ENCODE measurements at places on chromosomes 12 and 14. TPM values are rescaled to one million over a fixed set of nuclear protein-coding genes. Genes with fewer than 3 reads are reported as not detected.

DNA sequence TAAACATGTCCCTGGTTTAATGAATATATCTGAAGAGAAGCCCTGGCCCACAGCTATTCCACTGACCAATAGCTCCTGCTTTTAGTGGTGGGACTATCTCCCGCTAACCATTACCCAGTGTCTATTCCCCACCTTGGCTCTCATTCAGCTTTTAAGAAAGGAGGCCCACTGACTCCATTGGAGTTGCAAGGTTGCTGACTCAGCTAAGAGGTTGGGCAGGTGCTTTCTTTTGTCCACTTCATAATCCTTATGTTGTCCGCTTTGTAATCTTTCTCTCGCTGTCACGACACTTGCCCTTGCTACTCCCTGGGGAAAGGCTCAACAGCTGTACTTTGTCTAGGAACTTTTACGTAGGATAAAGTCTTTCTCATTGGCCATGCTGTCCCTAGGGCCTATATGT lies 453.4 kb upstream of the CCDC196 start:
- no peak for DNase-seq

Gene PLEKHG7
- not detected for total RNA-seq

Gene TBX5
- total RNA-seq, result not detected

DNA sequence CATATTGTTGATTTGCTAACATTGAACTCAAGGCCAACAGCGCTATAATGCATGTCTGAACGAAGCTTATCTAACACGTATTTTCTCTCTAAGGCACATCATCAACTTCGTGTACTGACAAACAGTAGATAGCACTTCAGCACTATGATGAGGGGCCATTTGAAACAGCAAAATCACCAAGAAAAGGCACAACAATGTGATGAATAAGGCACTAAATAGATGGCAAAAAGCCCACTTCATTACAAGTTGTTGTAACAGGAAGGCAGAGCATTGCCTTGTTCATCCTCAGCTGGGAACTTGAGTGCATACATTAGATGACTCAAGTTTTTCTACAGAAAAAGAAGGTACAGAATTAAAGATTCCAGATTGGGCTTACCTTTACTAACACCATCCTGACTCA lies 75.2 kb downstream of the LIN7A start:
- no peak for DNase-seq

Gene INSM2
- not detected for total RNA-seq

GRCh38 chr14:53621921-53622320 lies 334.7 kb downstream of the BMP4 start:
- DNase-seq, result no peak

Gene FSCB
- not detected for total RNA-seq

DNA sequence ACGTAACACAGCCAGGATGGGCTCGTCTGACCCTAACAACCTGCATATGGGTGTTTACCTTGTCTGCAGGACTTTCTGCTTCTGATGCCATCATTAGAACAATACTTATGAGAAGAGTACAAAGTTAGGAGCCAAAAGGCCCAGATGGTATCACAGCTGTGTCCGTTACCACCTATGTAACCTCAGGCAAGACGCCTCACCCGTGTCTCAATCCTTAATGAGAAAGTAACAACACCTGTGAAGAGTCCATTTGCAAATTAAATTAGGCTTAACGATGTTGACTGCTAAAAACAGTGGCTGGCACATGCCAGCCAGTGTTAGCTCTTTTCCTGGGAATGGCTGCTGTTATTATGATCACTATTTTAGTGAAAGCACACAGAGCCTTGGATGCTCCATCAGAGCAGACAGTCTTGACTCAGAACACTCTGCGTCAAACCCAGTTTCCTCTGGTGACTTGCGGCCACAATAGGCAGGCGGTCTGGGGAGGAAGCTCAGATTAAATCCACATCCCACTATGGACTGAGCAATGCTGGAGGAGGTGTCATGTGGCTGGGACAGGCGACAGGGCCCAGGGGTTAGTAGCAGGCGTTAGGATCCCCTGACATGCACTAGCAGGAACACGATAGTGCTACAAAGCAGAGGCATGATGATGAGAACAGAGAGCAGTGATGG lies 125.3 kb downstream of the SLC15A4 start:
- DNase-seq, result peak; percentile 34

GRCh38 chr12:84136862-84137367 lies 775.7 kb downstream of the SLC6A15 start:
- DNase-seq, result no peak

Gene SLC38A4
- 1.5 TPM for total RNA-seq

GRCh38 chr12:24066865-24067264 lies 117.4 kb upstream of the SOX5 start:
- DNase-seq, result no peak

- DNase-seq, result no peak
Measured at GRCh38 chr12:96652870-96653269, 163.5 kb downstream of the CFAP54 start.

Gene WIF1
- total RNA-seq, result 0.46 TPM

DNA sequence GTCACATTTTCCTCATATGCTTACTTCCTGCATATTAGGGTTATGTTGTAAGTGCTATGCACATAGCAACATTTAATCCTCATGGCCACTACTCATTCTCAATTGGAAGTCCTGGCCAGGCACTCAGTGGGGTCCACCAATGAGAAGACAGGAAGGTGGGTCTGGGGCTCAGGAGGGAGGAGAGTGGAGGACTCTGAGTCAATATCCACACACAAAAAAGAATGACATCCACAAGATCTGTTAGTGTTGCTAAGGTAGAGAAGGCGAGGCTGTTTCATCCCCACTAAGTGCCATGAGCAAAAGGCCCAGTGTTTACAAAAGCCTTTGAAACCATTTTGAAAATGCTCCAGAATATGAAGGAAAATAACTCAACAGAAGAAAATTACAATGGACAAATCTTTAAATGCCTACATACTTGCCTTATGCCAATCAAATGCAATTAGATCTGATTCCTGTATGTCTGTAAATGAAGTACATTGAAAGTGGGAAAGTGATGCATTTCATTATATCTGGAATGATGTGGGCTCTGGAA lies 53.9 kb downstream of the EID3 start:
- no peak for DNase-seq

GRCh38 chr14:69360438-69361108 lies 37.5 kb downstream of the ERH start:
- no peak for DNase-seq

DNA sequence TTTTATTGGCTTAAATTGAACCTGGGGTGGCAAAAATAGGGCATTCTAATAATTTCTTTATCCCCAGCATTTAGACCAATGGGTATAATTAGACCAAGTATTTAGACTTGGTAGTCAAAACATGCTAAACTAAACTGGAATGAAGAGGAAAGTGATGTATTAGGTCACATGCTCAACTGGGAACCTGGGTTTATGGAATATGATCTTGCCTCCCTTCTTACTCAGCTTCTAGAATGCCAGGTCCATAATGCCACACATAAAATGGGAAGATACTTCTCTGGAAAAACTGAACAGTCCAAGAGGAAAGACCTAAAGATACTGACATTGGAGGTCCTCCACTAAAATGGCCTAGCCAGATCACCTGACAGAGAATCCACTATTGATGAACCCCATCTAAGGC lies 6.2 kb upstream of the BIN2 start:
- DNase-seq, result no peak

GRCh38 chr14:58280954-58281787 lies 17.2 kb upstream of the ARID4A start:
- DNase-seq, result no peak

Gene KRT85
- not detected for total RNA-seq

DNA sequence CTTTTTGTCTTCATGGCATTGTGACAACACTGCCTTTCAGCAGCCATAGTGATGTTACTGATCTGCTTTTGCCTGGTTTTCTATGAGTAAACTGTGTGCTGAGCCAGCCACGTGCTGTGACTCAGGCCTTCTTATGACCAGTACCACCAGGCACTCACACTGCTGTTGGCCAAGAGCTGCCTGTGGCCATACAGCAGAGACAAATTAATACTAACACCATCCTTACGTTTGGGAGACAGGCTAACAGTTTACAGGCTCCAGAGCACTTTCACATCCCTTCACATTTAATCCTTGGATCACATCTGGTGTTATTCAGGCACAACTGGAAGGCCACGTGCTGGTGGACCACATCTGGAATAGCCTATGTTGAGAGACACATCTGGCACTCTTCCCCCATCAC lies 377.9 kb downstream of the CCDC91 start:
- DNase-seq, result no peak

Gene LRRK2
- total RNA-seq, result 24.4 TPM

All from posterior vena cava (tissue), 2 donors.